Erythroblast (primary cell): ENCODE measurements at places on chromosomes 12 and 14.

GRCh38 chr14:63249092-63249491 is 44.8 kb downstream of the RHOJ start:
- DNase-seq, result no peak

- DNase-seq, result peak; percentile 92
Observed at GRCh38 chr12:47207340-47207717, 127.6 kb upstream of the AMIGO2 start.

DNA sequence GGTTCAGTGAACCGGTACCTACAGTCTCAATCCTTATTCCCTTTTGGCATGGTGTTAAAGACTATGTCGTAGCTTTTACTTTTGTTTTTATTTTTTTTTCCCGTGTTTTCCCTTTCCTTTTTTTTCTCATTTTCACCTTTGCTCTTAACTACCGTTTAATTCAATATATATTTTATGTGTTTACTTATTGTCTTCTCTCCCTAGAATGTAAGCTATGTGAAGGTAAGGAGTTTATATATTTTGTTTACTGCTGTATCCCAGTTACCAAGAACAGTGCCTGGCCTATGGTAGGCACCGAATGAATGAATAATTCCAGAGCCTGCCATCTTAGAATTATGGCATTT is 261 bp upstream of the MLH3 start:
- DNase-seq, result no peak

DNA sequence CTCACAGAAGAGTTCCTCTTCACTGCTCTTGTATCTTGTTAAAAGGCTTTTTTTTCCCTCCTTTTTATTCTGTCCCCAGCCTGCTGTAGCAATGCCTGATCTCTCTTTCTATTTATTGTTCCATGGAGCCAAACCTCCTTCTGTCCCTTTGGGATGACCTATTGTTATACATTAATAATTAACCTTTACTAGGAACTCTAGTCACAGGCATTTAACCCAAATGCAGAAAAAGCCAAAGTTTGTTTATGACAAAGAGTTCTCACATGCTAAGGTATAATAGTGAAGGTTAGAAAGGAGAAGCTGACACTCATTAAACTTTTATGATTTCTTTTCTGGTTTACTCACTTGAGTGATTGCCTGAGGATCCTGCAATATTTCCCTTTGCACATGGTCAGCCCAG is 535.8 kb downstream of the NRXN3 start:
- DNase-seq, result no peak

- no peak for DNase-seq
Observed at GRCh38 chr12:108498136-108498535, 16.9 kb upstream of the FICD start.

DNA sequence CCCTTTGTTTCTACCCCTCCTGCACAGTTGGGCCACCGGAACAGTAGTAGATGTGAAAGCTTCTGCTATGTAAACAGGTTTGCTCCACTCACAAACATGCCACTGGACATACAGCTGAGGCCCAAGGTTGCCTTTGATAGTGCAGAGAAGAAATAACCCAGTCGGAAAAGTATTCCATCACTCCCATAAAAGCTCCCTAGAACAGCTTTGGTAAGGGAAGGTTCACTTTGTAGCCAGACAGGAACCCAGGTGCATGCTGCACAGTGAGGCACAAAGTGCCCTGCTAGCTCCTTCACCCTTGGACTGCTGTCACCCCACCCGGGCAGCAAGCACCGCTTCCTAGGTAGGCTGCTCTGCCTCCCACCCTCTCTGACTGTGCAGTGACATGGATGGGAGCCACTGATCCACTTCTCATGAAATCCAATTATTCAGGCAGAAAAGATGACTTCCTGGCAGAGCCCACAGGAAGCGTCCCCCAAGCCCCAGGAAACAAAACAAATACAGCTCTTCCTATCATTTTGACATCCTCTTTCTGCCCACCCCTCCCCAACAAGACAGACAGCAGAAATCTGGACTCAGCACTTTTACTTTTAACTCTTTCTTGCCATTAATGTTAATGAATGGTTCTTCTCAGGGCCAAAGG is 100.2 kb downstream of the SRGAP1 start:
- no peak for DNase-seq

DNA sequence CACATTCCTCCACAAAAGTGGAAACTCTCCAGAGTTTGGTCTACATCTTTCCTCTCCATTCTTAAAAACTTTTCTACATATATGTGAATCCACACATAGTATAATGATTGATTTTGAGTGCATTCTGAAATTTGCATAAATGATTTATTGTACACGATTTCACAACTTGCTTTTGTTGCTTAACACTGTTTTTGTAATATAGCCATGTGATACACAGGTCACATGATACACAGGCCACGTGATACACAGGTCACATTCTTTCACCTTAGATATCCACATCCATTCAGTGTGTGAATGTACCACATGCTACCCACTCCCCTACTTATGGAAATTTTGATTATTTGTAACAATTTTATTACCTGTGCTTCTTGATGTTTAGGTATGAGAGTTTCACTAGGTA is 319.1 kb downstream of the ZFP36L1 start:
- peak; percentile 34 for DNase-seq

- no peak for DNase-seq
Observed at GRCh38 chr12:69509308-69509736, 39.1 kb downstream of the FRS2 start.

DNA sequence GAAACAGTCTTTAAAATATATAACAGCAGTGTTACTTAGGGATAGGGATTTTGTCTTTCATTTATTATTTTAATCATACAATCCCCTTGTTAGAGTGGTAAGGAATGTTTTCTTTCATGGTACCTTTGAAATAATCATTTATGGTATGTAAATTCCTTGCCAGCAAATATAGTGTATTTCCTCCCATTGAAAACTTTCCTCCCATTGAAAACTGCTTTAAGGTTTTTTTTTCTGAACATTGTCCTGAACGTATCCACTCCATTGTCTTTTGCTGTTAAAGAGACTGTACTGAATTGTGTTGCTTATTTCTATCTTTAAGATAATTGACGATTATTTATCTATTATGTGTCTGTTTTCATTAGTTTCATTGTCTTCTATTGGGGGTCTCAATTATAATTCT is 83.5 kb downstream of the PPHLN1 start:
- DNase-seq, result no peak

GRCh38 chr12:30514666-30515065 is 181.0 kb downstream of the IPO8 start:
- no peak for DNase-seq

- no peak for DNase-seq
Observed at GRCh38 chr12:75553398-75553797, 42.0 kb upstream of the KRR1 start.

DNA sequence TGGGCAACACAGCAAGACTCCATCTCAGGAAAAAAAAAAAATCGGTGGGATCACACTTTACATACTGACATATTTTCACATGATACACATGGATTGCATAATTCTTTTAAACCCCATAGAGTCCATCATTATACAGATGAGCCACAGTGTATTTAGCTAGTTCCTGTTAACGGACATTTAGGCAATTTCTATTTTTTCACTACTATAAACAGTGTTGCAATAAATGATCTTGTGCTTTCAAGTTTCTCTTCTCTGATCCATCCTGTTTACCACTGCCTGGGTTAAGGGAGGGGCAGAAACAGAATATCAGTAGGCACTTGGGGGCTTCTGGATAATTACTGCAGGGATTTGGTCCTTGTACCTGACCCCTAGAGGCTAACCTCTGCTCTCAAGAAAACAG is 43.4 kb upstream of the SPTLC2 start:
- no peak for DNase-seq
